ENCODE measurements at places on chromosomes 6 and 20.

DNA sequence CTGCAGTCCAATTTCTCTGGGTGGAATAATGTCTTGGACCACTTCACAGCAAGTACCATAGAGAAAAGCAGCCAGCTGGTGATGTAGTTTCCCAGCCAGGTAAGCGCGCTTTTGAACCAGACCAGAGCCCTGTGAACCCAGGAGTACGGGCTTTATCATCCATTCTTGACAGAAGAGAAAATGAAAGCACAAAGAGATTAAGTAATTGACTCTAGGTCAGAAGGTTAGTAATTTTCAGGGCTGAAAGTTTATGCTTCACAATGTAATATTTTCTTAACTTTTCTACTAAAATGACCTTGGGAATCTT, 7.1 kb upstream of the UST start:
- no peak for DNase-seq

GRCh38 chr6:53175027-53175426, 26.4 kb upstream of the GCM1 start:
- no peak for DNase-seq

- DNase-seq = no peak
Observed at GRCh38 chr6:1067346-1067745, 244.6 kb upstream of the FOXQ1 start.

DNA sequence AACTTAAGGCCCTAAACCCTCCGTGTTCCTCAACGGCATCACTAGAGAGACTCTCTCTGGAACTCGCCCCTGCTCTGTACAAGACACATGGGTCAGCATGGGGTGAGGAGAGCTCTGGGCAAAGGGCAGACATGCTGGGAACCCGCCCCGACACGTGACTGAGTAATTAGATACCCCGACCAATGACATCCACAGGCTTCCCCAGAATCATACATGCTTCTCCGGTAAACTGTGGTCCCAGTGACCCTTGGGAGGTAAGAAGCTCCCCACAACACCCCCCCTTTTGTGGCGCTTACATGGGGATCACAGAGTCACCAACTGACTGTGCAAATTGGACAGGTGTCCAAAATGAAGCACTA, 31.7 kb upstream of the RPS6KA2 start:
- DNase-seq = no peak

- no peak for DNase-seq
Observed at GRCh38 chr6:49001856-49002541, 461.1 kb downstream of the MMUT start.

All from esophagus squamous epithelium (tissue), 5 donors.